Amniotic stem cell (primary cell): ENCODE measurements at places on chromosomes 6 and 20.

GRCh38 chr6:17018425-17018824, 83.4 kb upstream of the STMND1 start:
- DNase-seq, result no peak

DNA sequence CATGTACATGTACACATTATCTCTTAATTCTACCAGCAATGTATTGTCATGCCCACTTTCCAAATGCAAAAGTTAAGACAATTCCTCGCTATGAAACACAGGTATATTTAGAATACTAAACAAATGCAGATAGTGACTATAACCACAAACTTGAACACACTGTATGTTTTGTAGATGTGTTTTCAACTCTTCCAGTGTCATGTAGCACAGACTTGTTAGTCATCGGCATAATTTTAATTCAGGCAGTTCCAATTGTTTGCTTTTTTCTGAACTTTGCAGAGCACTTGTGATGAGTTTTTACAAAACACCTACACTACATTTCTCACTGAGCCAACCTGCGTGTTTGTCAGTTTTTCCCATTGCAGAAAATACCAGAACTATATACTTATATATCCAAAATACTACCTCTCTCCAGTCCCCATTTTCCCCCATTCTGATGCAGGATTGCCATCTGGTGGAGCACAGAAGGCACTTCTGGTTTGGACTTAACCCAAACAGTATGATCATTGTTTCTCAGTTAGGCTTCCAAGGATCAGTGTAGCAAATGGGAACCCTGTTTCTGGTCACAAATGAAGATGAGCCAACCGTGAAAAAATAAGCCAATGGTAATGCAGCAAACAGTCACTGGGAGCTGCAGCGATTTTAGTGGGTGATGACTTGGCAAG, 143.4 kb downstream of the ADGRB3 start:
- no peak for DNase-seq

DNA sequence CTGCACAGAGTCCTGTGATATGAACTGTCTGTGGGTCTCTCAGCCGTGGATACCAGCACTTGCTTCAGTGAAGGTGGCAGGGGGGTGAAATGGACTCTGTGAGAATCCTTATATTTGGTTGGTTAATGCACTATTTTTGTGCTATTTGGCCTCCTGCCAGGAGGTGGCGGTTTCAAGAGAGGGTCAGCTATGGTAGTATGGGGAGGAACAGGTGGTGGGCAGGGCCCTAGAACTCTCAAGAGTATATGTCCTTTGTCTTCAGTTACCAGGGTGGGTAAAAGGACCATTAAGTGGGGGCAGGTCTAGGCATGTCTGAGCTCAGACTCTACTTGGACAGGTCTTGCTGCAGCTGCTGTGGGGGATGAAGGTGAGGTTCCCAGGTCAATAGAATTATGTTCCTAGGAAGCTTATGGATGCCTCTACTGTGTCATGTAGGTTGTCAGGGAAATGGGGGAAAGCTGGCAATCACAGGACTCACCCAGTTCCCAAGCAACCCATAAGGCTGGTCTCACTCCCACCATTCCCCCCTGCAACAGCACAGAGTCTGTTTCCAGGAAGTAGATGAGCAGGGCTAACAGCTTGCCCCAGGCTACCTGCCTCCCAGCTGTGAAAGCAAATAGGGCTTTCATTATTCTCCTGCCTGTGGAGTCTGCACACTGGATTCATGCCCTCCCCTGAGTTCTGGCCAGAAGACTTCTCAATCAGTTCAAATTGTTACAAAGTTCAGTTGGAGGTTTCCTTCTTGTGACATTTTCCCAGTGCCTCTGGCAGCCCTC, 56.8 kb upstream of the PHIP start:
- no peak for DNase-seq

GRCh38 chr6:94673251-94673650, 904.1 kb upstream of the MANEA start:
- no peak for DNase-seq

DNA sequence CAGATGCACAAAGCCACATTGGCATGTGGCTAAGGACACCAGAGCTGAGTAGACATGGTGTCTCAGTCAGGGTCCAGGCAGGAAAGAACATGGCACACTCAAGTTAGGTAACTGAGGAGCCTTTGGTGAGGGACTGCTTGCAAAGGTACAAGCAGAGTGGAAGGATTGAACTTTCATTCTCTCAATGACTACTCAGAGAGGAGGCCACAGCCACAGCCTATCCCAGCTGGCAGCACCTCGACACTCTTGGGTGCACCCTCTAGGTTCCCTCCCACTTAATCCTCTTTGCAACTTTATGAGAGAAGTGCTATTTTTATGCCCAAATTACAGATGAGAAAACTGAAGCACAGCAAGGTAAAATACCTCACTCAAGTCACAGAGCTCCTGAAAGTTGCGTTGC, 73.4 kb downstream of the ISM1 start:
- DNase-seq, result no peak

- no peak for DNase-seq
Measured at GRCh38 chr6:149851461-149852110, 12.6 kb downstream of the LRP11 start.

- DNase-seq, result no peak
Measured at GRCh38 chr6:11426571-11426970, 111.0 kb upstream of the TMEM170B start.

DNA sequence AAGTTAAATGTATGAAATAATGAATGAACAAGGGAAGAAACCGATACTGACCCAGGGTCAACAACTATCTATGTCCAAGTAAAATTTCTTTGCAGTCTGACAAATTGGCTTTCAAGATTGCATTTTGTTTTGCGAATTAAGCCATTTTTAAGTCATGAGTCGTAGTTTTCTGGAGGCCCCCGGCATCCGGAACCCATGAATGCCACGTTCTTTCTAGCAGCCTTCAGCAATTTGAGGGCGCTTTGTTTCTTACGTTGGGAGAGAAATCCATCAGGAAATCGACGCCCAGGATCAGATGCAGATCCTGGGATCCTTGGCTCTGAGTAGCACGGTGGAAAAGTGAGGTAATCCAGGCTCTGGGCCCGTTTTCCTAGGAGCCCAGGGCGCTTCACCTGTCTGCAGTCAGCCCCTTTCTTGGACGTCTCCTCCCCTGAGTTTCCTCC, 309 bp upstream of the ABRACL start:
- no peak for DNase-seq

- no peak for DNase-seq
Measured at GRCh38 chr20:62723351-62723750, 14.7 kb downstream of the NTSR1 start.

DNA sequence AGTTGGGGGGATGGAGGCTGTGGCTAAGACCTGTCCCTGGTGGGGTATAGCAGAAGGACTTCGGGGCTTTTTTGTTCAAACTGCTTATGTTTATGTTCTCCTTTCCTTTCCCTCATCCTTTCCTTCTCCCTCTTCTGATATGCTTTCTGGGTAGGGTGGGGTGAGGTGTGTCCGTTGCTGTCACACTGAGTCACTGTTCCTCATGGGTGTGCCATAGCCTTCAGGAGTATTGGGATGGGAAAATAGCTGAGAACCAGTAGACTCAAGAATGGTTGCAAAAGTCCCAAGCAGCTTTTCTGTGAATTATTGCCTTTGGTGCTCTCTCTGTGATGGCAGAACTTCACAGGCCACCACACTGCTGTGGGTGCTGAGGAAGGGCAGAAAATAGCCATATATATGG, 39.6 kb downstream of the TPD52L1 start:
- no peak for DNase-seq

DNA sequence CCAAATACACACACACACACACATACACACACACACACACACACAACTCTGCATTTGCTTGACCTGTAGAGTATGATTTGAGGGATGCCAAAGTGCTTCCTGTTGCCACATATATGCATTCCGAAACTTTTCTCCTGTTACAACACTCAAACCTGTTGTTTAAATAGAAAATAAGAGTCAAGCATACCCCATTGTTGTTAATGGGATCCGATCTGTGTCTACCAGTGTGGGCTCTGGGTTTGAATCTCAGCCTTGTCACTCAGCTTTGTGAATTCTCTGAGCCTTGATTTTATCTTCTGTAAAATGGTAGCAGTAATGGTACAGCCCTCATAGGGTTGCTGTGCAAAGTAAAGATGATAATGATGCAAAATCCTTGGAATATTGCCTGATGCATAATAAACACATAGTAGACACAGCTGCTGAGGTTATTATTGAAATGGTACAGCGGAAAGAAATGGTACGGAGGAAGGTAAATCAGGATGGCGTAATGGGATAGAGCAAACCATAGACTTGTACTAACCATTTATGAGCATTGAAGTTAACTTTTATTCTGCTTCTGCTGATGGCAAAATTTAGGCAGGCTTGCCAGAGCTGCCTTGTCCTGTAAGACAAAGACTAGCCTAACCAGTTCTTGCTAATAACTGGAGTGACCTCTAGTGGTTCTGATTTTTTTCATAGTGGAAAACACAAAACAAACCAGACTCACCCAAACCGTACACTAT, 113.5 kb upstream of the PHACTR1 start:
- DNase-seq, result peak; percentile 47

- DNase-seq, result peak; percentile 34
Measured at GRCh38 chr20:49846206-49846807, 33.7 kb downstream of the SLC9A8 start.

- DNase-seq, result no peak
Measured at GRCh38 chr6:137645850-137646249, 151.7 kb upstream of the OLIG3 start.

GRCh38 chr6:69090132-69090531, 455.1 kb downstream of the ADGRB3 start:
- no peak for DNase-seq

- no peak for DNase-seq
Measured at GRCh38 chr20:50191065-50191543, 474 bp downstream of the CEBPB start.

GRCh38 chr6:150417899-150418826, 49.4 kb downstream of the IYD start:
- peak; percentile 83 for DNase-seq
